ENCODE measurements at places on chromosomes 11 and 22.

DNA sequence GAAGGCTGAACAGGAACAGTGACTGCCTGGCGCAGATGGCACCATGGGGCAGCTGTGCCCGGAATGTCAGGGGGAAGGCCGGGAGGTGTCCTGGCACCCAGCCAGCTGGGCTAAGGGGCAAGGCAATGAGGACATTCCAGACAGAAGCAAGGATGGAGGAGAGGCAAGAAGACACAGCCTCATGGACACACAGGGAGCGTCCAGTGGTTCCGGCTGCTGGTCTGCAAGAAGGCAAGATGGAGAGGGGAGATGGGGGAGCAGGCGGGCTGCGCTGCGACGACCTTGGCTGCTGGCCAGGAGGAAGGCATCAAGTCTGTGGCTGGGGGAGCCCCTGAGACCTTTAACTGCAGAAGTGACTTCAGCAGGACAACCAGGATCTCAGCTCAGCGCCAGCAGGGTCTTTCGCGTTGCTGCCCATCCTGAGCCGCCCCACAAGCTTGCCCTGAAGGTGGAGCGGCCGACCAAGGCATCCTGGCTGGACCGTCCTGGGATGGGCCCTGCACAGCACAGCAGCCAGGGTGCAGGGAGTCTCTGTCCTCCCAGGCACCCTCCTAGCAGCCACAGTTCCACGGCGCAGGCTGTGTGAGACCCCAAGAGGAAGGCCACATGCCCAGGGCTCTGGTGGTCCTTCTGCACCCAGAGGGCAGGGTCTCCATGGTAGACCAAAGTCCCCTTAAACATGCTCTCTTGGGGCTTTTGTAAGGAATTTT, 531.7 kb downstream of the BRD1 start:
- no peak for DNase-seq

DNA sequence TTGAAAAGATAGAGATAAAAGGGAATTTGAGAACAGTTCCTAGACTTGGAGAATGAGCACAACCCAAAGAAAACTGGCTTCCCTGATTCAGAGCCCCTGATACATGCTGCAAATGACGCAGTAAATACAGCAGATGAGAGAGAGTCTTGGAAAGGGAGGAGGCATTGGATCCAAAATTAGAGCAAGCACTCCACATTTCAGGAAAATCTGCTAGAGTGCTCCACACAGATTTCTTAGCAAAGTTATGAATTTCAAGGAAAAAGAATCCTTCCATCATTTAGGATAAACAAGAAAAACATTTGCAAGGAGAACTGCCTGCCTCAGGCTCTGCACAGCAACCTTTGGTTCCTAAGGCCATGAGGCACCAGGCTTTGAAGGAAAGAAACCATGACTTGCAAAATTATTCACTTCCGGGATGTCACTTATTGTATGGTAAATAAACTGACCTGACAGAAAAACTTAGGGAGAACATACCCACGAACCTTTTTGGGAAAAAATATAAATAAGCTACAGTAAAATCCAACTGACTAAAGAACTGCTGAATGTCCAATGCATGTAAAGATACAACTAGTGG, 89.8 kb upstream of the RTL6 start:
- DNase-seq: no peak

- no peak for DNase-seq
These were observed 2.1 kb upstream of the LZTR1 start for GRCh38 chr22:20979940-20980453.

DNA sequence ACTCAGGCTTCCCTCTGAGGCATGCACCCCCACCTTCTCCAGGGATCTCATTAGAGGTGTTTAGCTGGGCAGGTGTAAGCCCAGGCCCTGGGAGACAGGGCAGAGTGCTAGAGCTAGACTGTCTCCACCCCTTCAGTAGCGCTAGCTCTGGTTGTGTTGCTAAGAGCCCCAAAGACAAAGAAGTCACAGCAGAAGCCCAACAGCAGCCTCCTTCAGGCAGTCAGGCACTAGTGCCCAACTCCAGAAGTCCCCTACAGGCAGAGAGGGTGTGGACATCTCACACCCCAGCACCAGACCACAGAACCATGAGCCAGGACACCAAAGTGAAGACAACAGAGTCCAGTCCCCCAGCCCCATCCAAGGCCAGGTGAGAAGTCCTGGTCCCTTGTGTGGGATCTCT, at the start of gene CNGA4:
Gene CNGA4 (plus strand): TSS at position 188 of the 400 bp plus-strand sequence. CDS start 118 bp downstream, at position 306.
- no peak for DNase-seq

GRCh38 chr22:32341122-32341740, 16.4 kb upstream of the RFPL3 start:
- DNase-seq: no peak

DNA sequence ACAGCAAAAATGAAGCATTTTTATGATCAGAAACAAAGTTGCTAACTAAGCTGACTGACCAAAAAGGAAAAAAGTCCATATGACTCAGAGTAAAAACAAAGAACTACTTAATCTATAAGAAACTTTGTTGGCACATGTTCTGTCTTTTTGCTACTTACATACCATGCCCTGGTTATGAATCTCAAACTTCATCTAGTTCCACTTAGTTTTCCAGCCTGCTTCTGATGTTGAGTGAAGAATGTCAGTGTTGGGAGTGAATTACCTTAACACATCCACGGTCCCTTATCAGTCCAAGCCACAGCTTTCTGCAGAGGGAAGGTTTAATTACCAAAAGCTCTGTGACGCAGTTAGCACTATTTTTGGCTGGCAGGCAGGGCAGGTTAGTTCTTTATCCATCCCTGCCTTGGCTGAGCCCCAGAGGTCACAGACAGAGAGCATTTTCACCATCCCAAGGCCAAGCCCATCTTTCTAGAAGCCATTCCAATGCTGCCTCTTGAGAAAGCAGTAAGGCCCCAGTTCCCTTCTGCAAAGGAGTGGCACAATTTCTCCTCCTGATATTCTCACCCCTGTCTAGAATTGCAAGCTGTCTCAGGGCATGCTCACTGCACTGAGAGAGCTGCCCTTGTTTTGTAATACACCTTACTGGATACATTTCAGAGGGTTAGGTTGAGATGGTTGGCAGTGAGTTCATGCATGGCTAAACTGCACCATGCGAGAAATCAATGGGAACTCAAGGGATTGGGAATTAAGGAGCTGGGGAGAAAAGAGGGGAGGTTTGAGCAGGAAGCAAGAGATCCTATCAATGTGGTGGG, 67.1 kb downstream of the SLC1A2 start:
- no peak for DNase-seq

Data from effector memory CD8-positive, alpha-beta T cell (primary cell).